Hematopoietic multipotent progenitor cell treated with erythropoietin and hydrocortisone succinate and interleukin-3 and kit ligand, for 6 days (in vitro differentiated cells): ENCODE measurements at places on chromosomes 1 and 21.
A peak's percentile ranks its signal among the peaks of the same experiment; 100 is the strongest.

- no peak for DNase-seq
Observed at GRCh38 chr1:234559902-234560676, 49.9 kb downstream of the IRF2BP2 start.

DNA sequence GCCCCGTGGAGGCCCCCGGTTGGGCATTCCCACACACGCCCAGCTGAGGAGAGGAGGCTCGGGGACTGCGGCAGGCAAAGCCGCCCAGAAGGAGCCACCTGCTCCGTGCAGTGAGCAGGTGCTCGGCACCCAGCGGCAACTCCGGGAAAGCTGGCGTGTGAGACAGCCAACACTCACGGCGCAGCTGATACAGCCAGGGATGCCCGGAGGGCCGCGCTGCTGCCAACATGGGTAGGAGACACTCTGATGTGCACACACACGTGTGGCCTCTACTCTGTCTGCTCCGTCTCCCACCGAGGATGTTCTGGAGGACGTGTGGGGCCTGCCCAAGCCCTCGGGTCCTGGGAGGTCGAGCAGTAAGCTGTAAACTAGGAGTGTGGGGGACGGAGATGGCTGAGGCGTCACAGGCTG is 12.9 kb downstream of the MORN1 start:
- no peak for DNase-seq

- no peak for DNase-seq
Observed at GRCh38 chr1:112708489-112708888, 1.6 kb upstream of the RHOC start.

DNA sequence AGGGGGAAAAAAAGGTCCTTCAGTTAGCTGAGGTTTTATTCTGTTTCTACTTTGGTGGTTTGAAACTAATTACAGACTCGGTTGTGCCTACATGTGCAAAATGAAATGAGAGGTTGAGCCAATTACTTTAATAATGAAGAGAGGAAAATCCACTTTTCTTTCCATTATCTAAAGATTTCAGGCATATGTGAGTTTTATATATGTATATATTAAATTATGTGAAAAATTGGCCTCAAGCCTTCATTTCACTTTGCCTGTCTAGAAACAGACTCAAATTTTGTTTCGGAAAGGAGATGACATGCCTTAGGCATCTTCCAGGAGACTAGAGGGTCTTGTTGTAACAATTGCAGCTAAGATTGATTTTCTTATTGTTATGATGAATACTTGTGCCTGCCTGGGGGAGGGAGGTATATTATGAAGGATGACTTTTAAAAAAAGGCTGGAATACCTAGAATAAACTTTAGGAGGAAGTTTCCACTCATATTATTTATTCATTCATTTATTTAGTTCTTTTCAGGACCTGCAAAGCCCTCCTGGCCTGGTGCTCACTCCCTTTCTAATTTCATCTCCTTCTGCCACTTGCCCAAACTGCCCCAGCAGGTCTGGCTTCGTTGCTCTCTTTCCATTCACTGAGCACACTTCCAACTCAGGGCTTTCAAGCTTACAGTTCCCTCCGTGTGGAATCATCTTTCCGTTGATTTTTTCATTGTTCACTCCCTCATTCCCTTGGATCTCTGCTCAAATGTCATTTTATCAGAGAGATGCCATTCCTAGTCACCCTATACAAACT is 94.2 kb upstream of the HOOK1 start:
- DNase-seq = no peak

DNA sequence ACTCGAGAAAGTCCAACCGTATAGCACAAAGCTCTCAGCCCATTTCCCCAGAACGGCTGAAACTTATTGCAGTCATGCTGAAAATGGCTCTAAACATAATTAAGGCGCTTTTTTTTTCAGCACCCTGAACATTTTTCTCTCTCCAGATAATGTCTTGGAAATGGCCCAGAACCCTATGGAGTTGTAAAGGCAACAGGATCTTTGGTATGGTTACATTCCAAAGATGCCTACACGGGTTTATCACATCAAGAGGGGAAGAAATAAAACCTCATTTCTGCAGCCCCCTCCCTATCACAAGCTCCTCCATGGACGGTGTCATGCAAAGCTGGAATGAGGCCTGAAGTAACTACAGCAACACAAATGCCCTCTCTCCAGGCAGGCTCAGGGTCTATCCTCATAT is 126.4 kb upstream of the GALNT2 start:
- no peak for DNase-seq

DNA sequence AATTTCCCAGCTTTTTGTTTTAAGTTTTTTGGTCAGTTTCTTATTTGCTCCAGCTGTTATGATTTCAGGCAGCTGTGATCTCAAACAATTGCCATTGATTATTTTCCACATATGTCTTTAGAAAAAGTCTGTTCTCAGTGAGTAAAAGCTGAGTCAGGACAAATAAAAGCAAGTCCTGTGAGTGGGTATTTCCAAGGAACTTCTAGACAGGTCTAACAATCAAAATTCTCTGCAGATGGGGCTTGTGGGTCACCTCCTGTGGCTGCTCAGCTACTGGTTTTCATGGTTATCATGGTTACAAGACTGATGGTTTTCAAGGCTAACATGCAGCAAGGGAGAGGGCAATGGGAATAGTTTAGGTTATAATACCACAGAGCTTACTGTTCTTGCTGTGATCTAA is 585.7 kb downstream of the LMO4 start:
- DNase-seq = no peak

GRCh38 chr1:117093091-117093534 is 28.4 kb downstream of the TRIM45 start:
- DNase-seq = no peak

GRCh38 chr1:61080413-61081143 is 1.8 kb upstream of the NFIA start:
- DNase-seq = peak; percentile 15

- DNase-seq = no peak
Observed at GRCh38 chr1:179767177-179767581, 24.1 kb downstream of the FAM163A start.

DNA sequence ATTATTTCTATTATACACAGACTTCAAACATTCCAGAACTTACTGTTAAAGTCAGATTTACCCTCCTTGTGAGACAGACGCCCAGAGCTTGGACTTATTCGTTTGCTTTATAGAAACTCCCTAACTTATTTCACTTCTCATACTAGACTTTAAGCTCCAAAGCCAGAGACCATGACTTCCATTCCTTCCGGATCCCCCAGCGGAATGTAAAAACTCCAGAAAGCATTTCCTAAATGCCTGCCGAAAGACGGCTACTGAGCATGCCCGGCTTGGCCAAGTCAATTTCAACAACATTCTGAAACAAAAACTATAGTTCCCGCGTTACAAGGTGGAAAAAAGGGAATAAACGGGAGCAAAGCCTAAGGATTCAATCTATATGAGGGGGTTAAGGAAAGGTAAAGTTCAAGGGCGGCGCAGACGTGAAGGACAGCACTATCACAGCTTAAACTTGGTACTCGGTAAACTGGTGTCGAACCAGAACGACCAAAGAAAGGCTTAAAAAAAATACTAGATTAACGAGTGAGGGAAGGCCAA is 1.1 kb downstream of the USP48 start:
- peak; percentile 25 for DNase-seq

DNA sequence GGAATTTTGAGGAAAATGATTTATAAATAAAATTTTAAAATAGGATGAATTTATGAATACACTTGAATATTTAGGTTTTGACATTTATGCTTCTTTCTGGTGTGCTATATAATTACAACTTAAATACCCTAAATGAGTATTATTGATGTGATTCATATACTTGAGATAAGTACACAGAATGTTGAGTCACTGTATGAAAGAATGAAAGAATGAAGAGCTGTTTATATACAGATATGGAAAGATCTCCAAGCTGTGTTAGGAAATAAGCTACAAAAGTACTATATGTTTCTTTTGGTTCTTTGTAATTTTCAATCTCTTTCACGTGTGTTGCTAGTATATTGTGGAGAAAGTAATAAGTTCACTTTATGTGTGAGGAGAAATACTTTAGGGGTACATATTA is 147.2 kb downstream of the RASAL2 start:
- DNase-seq = no peak

DNA sequence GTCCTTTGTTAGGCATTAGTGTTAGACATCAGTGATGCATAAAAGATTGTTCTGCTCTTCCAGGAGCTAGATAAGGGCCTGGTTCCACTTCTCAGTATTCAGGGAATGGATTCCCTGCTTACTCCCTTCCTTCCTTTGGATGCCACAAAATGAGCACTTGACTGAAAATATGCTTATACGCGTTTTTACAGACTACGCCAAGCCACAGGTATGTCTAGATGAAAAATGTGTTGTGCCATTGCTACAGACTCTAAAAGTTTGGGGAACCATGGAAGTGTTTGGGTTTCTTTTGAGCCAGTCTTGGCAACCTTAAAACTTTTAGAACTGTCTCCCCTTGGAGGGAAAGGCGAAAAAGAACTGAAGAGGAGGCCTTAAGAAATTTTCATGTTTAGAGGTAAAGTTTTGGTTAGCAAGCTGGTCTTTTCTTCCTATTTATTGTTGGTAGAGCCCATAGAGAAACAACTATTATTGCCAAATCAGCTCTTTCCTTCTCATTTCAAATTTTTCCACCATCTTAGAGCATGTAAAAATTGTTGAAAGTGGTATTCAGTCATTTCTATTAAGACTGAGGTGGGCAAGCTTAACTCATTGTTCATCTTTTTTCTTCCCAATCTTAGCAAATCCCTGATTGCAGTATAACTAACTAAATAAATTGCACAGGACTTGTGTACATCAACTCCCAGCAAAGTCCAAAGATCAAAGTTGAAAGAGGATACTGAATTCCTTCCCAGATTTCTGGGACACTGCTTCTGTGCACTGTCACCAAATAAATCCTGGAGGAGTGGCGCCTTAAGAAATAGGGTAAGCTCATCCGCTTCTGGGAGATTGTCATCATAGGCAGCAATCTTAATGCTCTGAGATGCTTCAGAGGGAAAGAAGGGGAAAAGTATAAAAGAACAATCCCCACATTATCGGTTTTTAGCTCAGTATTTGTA is 18.9 kb downstream of the FGGY start:
- DNase-seq = no peak

DNA sequence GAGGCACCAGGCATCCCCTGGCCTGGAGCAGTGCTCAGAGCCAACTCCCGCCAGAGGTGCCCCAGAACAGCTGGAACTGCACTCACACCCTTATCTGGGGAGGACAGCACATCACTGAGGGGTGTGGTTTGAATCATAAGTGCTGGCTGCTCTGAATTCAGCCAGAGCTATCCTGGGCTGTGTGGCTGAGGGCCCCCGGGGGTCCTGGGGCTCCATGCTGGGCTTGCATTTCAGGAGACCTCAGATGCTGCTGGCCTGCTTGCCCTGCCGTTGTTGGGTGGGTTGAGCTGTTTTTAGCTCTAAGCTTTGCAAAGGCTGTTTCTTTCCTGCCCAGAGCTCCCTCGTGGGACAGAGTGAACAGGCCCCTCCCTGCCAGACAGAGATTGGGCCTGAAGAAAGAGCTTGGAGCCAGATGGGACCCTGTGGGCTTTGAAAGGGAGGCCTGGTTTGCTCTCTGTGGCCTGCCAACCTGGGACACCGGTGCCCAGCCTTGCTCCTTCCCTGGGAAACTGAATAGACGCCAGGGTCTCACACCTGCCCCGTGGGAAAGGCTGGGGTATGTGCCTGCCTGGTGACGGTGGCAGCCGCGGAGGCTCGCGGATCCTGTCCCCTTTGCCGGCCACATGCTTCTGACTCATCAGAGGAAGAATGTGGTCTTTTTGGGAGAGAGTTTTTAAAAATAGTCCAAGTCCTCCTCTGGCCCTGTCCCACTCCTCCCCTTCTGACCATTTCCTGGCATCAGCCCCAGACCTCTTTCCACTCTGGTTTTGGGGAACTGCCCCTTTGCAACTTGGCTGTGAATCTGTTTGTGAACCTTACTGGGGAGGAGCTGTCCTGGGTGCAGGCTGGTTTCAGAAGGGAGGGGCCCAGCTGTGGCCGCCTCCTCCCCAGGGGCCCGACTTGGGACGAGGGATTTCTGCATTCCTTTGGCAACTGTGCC is 30.0 kb downstream of the ARHGEF10L start:
- DNase-seq = peak; percentile 84

DNA sequence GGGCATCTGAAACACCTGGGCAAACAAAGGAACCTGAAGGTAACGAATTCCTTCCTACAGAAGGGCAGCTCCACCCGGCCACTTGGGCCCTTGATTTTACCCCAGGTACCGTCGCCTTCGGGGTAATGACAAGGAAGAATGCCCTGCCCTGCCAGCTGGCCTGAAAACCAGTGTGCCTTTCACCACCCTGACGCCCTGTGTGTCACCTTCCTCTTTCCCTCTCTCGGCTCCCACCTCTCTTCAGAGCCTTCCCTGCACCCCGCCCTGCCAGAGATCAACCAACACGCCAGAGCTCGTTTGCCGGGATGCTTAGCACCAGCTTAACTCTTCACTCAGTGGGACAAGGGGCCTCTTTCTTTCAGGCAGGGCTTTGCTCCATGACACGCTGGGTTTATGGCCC is 86.0 kb downstream of the SIM2 start:
- no peak for DNase-seq

- no peak for DNase-seq
Observed at GRCh38 chr1:236397173-236397759, 3.2 kb downstream of the EDARADD start.

DNA sequence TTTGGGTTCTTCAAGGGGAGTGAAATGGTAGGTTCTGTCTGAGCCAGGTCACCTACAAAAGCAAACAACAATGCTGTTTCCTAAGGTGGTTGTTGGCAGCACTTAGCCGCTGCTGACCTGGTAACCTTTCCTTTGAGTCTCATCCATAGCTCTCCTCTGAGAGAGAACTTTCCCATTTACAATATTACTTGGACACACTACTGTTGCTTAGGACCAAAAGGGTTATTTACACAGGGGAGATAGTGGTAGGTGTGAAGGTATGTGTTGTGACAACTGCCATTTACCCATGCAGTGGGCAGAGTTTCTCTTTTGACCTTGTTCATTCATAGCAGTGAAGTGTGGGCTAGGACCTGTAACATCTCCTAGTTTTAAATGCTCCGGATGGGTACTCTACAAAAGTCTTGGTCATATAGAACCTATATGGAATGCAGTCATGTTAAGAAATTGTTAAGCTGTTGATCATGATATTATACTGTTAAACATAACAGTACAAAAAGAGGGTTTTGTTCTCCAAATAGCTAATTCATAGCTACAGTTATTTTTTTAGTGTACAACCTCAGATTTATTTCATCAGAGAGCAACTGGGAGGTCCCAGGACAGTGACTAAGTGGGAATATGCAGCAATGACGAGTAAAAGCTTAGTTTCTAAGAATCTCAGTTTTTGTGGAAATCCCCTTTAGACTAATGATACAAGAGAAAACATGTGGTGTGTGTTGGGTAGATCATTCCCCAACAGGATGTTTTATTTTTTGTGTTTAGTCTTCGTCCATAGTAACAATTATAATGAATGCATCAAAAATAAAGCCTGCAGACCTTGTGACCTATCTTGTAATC is 219.7 kb downstream of the NFIA start:
- DNase-seq = no peak

- no peak for DNase-seq
Observed at GRCh38 chr1:101005871-101006270, 19.7 kb downstream of the DPH5 start.

DNA sequence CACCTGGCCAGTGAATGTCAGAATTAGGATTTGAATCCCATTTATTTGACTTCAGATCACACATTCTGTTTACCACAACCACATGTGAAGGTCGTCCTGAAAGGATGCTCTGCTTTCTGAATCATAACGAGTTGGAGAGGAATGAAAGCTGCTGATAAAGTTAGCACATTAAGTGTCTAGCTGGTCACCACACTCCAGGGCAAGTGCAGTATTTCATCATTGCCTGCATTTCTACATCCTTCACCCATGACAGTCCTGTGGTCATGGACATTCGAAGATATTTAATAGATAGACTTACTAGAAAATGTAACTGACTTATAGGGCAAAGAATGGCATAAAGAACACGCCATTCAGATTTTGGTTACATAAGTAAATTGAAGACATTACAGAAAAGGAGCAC is 52.7 kb upstream of the ST6GALNAC3 start:
- peak; percentile 63 for DNase-seq
